ENCODE measurements at places on chromosomes 5 and 9.

- DNase-seq = no peak
These were observed 631.3 kb upstream of the SEMA6A start for GRCh38 chr5:117205894-117206293.

GRCh38 chr5:32030222-32030621, 143.9 kb downstream of the GOLPH3 start:
- DNase-seq = no peak

GRCh38 chr5:111129938-111130337, 37.8 kb downstream of the WDR36 start:
- DNase-seq = no peak

DNA sequence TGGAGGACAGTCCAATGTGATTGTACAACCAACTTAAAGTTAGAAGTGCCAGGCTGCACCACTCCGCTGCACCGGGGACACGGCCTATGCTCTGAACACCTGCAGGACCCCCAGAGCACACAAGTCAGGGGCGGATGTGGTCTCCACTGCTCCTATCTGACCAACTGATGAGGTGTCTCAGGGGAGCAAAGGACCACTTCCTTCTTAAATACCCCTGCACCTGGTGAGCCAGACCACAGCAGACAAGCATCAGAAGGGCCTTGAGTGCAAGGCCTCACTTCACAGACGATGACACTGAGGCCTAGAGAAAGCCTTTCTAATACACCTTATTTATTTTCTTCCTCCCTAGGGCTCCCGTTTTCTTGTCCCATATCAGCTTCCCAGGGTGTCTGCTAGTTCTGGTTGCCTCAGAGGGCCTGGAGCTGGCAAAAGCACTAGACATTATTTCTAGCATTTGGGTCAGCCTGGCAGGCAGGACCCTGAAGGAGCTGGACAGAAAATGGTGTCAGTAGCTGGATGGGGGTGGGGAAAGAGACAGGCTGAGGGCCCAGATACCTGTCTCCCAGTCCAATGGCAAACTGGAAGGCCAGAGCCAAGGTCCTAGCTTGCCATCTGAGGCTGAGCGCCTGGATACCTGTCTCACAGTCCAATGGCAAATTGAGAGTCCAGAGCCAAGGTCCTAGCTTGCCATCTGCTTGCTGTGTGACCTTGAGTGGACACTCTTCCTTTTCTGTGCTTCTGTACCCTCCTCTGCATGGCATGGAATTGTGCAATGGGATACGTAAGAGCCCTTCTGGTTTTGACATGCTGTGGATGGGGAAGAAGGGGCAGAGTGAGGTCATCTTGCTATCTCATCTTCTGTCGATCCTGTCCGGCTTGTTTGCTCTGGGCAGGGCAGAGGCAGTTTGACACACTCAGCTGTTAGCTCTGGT, 9.0 kb downstream of the CCDC69 start:
- DNase-seq = no peak

DNA sequence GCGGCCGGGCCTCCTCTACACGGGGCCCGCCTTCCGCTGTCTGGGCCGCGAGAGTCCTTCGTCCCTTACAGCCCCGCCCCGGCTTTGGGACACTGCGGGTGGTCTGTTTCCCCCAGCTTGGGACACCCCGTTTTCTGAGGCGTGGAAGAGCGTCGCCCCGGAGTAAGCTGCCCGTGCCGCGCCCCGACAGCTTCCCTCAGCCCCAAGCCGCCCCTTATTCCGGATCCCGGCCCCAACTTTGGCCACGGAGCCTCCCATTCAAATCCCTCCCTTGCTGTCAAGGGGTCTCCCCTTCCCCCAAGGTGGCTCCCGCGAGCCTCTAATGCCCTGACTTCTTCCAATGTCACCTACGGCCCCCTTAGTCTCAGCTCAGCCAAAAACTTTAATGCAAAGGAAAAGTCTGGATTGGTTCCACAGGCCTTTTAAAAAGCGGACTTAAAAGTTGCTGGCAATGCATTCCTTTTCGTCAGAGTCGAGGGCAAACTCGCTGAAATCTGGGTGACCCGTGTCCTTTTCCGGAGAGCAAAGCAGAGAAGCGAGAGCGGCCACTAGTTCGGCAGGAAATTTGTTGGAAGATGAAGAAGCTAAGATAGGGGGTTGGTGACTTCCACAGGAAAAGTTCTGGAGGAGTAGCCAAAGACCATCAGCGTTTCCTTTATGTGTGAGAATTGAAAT, 19.8 kb downstream of the EXOSC2 start:
- DNase-seq = peak; percentile 63

DNA sequence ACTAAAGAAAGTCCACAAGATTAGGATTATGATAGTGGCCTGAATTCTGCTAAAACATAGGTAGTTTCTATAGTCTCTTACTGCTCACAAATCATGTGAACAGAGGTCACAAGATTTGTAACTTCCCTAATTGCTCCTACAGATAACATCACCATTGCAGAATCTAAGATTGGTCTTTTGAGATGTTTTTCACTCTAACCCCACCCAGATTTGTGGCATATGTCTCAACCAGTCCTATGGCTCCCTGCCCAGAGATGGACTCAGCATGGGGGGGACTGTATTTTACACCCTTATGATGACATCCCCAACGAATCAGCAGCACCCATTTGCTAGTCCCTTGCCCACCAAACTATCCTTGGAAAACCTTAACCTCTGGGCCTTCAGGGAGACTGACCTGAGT, 1046.2 kb downstream of the CDH12 start:
- no peak for DNase-seq

DNA sequence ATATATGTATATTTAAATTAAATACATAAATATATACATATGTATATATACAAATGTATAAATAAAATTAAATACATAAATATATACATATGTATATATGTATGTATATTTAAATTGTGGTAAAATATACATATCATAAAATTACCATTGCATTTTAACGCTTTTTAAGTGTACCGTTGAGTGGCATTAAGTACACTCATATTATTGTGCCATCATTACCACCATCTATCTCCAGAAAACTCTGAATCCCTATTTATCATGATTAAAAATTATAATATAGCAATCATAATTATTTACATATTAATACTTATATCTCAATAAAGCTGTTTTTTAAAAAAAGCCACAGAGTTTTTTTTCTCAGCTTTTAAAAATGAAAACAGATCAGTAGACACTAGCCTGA, 27.1 kb upstream of the VCAN start:
- no peak for DNase-seq

DNA sequence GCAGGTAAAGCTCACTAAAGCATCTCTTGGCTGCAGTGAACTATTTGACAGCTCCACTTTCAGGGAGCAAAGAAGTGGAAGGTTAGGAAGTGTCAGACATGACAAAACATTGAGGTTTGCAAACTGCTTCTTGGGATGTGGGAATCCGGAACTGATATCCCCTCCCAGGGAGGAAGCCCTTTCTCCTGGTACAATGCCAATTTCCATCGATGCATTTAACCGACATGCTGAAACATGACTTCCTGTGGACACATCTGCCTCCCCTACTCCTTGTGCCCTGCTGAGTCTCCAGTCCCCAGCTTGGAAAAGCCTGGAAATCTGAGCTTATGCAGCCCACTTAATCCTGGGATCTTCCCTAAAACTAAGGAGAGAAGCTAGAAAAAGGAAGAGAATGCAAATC, 323.1 kb upstream of the DAP start:
- no peak for DNase-seq

All from kidney capillary endothelial cell (primary cell).